ENCODE measurements at places on chromosomes 3 and 15.

- DNase-seq, result no peak
Observed at GRCh38 chr3:39284457-39284881, 4.6 kb upstream of the CX3CR1 start.

DNA sequence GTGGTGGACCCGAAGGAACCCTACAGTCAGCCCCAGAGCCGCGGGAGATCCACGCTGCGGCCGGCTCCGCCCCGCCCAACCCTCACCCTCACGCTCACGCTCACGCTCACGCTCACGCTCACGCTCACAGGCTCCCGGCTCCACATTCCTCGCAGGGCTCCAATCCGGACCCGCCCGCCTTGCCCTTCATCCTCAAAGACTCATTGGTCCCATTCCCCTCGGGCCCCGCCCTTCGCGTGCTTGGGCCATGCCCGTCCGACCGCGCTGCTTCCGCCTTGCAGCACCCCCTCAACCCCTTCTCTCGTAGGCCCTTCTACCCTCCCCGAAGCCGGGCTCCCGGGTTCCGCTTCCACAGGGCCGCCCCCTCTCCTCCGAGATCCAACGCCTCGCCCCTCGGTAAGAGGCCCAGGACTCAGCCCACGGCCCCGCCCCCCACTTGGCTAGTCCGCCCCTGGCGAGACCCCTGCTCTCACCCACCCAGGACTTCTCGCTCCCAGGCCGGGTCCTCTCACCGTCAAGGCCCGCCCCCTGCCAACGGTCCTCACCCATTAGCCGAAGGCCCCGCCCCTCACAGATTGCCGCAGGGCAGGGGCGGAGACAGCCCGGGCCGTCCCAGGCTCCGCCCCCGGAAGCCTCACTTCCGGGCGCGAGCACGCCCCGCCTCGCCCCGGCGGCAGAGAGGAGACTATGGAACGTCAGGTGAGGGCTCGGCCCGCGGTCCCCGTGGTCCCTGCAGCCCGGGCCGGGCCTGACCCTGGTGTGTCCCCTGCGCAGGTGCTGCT is at the start of gene APEH:
TSS of gene APEH (plus strand) at position 637 of the 782 bp plus-strand sequence. CDS start at position 688, 51 bp downstream.
- peak; percentile 98 for DNase-seq

DNA sequence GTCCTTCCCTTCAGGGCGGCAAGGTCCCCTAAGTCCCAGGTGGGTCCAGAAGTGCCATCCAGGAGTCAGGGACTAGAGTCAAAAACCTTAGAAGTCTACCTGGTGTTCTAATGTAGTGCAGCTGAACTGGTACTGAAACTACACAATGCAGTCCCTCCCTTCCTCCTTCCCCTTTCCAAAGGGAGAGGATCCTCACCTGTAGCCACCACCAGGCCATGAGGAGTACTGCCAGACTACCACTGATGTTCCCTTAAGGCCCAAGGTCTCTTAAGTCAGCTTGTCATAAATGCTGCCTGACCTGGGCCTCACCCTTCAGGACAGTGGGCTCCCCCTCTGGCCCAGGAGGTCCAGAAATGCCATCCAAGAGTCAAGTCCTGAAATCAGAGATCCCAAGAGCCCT is 98.9 kb downstream of the ULK4 start:
- DNase-seq, result no peak

GRCh38 chr3:185280572-185281365 is 26.9 kb upstream of the EHHADH start:
- DNase-seq, result no peak
